Right atrium auricular region (tissue), 2 donors: ENCODE measurements at places on chromosomes 2 and 18. TPM values are rescaled to one million over a fixed set of nuclear protein-coding genes. Genes with fewer than 3 reads are reported as not detected.

CGREF1 gene
- total RNA-seq, result 4.3 TPM

ADAM23 gene
- total RNA-seq, result 34.6 TPM

MCM6 gene
- 3.2 TPM for total RNA-seq

TCF23 gene
- not detected for total RNA-seq

AFF3 gene
- total RNA-seq, result 10.8 TPM

ZNF385B gene
- 33.3 TPM for total RNA-seq

SOX11 gene
- 0.71 TPM for total RNA-seq

STARD6 gene
- total RNA-seq, result not detected

GKN2 gene
- not detected for total RNA-seq

- no peak overlapping the region for H3K4me3 ChIP-seq
- H3K27ac ChIP-seq, result no peak overlapping the region
- no peak for DNase-seq
- no peaks in the 10 kb centered on the region for H3K4me1 ChIP-seq
- no peaks in the 10 kb centered on the region for H3K27me3 ChIP-seq
- peaks cover 5% of the 10 kb centered on the region for H3K36me3 ChIP-seq
Measured at GRCh38 chr2:196902828-196903227, 23.7 kb downstream of the PGAP1 start.

DNA sequence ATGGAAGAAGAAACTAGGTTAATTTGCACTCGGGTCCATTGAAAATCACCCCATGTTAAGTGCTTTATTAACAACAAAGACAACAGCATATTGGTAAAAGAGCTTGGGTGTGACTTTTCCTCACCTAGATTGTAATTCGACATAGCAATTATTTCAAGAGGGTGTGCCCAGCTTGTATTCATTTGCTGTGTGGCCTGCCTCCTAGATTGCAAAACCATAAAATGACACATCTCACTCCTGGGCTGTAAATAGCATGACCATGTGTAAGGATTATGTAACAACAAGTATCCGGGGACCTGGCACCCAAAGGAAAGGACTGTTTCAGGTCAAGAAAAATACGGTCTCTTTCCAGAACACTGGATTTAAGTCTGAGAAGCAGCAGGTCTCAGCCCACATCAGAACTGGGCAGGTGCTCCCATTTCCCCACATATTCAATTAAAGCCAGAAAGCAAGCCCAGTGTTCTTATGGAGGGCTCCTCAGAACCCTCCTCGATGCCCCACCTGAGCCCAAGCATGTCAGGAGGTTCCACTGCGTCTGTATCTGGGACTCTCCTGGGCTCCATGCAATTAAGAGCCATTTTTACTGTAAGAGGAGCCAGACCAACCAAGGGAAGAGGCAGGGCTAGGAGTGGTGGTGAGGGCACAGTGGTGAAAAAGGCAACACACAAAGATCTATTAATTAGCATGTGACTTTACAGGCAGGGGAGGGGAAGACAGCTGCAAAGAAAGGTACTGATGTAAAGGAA, 39.2 kb downstream of the MREG start:
- no peaks in the 10 kb centered on the region for H3K4me1 ChIP-seq
- H3K27me3 ChIP-seq, result no peaks in the 10 kb centered on the region
- H3K27ac ChIP-seq, result no peak overlapping the region
- no peaks in the 10 kb centered on the region for H3K36me3 ChIP-seq

DNA sequence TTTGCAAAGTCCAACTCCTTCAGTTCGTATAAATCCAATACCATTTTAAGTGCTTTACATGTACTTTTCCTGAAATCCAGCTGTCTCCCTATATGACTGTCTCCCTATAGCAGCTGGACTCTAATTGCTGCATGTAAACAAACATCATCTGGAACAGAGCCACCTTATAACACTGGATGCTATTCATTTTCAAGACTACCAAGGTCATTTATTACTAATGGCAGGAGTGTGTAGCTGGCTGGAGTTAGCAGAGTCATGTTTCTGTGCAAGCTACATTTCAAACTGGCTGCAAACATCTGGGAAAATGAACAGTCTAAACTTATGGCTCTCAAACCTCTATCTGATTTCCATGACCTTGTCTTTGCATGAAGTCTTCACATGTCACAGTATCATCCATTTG, 575.2 kb downstream of the PIK3C3 start:
- H3K4me1 ChIP-seq, result no peaks in the 10 kb centered on the region
- H3K4me3 ChIP-seq, result no peak overlapping the region
- no peak for DNase-seq
- H3K36me3 ChIP-seq, result no peaks in the 10 kb centered on the region
- no peak overlapping the region for H3K27ac ChIP-seq

- H3K27ac ChIP-seq, result no peak overlapping the region
- H3K4me3 ChIP-seq, result no peak overlapping the region
- H3K27me3 ChIP-seq, result no peaks in the 10 kb centered on the region
- peaks cover 78% of the 10 kb centered on the region for H3K4me1 ChIP-seq
- no peak for DNase-seq
Measured at GRCh38 chr2:25304321-25304720, 37.4 kb downstream of the DNMT3A start.

- no peaks in the 10 kb centered on the region for H3K36me3 ChIP-seq
- H3K4me3 ChIP-seq, result no peak overlapping the region
- H3K27ac ChIP-seq, result no peak overlapping the region
- H3K27me3 ChIP-seq, result no peaks in the 10 kb centered on the region
- DNase-seq, result no peak
Measured at GRCh38 chr2:134461511-134461910, 207.6 kb downstream of the MGAT5 start.

- no peaks in the 10 kb centered on the region for H3K36me3 ChIP-seq
- no peaks in the 10 kb centered on the region for H3K27me3 ChIP-seq
Measured at GRCh38 chr18:48957136-48957535, 6.4 kb upstream of the SMAD7 start.

- no peak overlapping the region for H3K27ac ChIP-seq
- H3K4me1 ChIP-seq, result no peaks in the 10 kb centered on the region
- no peak overlapping the region for H3K4me3 ChIP-seq
- H3K27me3 ChIP-seq, result no peaks in the 10 kb centered on the region
- DNase-seq, result no peak
Measured at GRCh38 chr2:144320491-144320890, 199.4 kb downstream of the ZEB2 start.

GRCh38 chr2:75495862-75496261, 64.9 kb downstream of the EVA1A start:
- H3K27me3 ChIP-seq, result no peaks in the 10 kb centered on the region
- H3K36me3 ChIP-seq, result no peaks in the 10 kb centered on the region
- H3K4me1 ChIP-seq, result no peaks in the 10 kb centered on the region

- no peak for DNase-seq
- H3K27ac ChIP-seq, result no peak overlapping the region
- H3K27me3 ChIP-seq, result no peaks in the 10 kb centered on the region
Measured at GRCh38 chr2:154549869-154550268, 148.6 kb upstream of the KCNJ3 start.

DNA sequence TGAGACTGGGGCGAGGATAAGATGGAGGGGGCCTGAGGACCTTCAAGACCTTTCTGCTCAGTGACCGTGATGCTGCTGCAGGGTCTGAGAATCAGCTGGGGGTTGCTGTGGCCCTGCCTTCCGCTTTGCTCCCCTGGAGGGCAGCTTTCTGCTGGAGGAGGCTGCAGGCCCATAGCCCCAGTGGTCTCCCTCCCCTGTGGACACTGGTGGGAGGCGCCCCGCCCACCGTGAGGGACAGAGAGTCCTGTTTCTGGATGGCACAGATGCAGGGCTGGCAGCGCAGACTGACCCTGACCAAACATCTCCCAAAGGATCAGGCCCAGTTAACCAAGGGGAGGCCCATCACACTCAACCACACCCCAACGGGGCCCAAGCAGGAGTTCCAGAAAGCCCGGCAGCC, 42.8 kb downstream of the PLB1 start:
- H3K4me3 ChIP-seq, result no peak overlapping the region
- H3K27me3 ChIP-seq, result no peaks in the 10 kb centered on the region
- no peaks in the 10 kb centered on the region for H3K4me1 ChIP-seq
- H3K27ac ChIP-seq, result no peak overlapping the region
- DNase-seq, result no peak

GRCh38 chr2:5352286-5352685, 339.9 kb upstream of the SOX11 start:
- no peaks in the 10 kb centered on the region for H3K36me3 ChIP-seq
- no peak overlapping the region for H3K4me3 ChIP-seq
- DNase-seq, result no peak
- no peaks in the 10 kb centered on the region for H3K27me3 ChIP-seq
- no peaks in the 10 kb centered on the region for H3K4me1 ChIP-seq
- H3K27ac ChIP-seq, result no peak overlapping the region

DNA sequence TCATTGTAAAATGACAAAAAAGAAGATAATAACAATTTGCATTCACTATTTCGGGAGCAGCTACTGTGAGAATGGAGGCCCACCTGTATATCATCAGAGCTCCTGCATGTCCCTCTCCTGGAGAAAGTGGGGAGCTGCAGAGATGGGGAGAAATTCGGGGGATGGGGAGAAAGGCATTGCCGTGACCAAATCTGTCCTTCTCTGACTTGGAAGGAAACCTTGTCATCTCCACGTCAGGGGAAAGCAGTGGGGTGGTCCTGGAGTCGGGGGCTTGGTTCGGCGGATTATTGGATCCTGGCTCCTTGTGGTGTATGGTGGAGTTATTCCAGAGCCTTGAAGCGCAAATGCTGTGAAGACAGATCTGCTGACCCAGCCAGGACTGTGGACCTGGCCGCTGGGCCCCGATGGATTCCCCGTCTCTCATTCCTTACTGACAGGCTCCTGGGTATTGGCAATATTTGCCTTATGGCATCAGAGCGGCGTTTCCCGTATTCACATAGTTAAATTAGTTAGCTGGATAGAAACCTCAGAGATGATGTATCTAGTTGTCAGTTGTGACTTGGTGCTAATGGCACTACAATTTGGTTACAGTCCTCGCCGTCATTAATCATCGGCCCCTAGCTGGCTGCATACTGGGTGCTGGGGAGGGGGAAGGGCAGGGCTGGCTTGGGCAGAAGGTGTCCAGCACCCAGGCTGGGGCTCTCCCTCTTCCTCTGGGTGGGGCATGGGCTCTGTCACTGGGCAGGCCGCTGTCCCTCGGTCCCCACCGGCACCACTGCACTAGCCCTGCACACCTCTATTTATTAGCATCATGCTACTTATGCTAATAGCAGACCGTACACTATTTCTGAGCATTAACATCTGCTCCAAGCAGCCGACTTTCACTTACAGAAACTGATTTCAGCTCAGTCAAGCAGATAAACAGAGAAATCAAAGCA, 31.7 kb downstream of the CELF4 start:
- peaks cover 5% of the 10 kb centered on the region for H3K27me3 ChIP-seq
- H3K27ac ChIP-seq, result no peak overlapping the region
- H3K4me1 ChIP-seq, result no peaks in the 10 kb centered on the region
- DNase-seq, result no peak
- no peaks in the 10 kb centered on the region for H3K36me3 ChIP-seq
- no peak overlapping the region for H3K4me3 ChIP-seq

- no peak overlapping the region for H3K4me3 ChIP-seq
- no peaks in the 10 kb centered on the region for H3K4me1 ChIP-seq
- no peak overlapping the region for H3K27ac ChIP-seq
- no peaks in the 10 kb centered on the region for H3K36me3 ChIP-seq
- H3K27me3 ChIP-seq, result no peaks in the 10 kb centered on the region
Measured at GRCh38 chr2:240399419-240400324, 35.8 kb upstream of the GPC1 start.

DNA sequence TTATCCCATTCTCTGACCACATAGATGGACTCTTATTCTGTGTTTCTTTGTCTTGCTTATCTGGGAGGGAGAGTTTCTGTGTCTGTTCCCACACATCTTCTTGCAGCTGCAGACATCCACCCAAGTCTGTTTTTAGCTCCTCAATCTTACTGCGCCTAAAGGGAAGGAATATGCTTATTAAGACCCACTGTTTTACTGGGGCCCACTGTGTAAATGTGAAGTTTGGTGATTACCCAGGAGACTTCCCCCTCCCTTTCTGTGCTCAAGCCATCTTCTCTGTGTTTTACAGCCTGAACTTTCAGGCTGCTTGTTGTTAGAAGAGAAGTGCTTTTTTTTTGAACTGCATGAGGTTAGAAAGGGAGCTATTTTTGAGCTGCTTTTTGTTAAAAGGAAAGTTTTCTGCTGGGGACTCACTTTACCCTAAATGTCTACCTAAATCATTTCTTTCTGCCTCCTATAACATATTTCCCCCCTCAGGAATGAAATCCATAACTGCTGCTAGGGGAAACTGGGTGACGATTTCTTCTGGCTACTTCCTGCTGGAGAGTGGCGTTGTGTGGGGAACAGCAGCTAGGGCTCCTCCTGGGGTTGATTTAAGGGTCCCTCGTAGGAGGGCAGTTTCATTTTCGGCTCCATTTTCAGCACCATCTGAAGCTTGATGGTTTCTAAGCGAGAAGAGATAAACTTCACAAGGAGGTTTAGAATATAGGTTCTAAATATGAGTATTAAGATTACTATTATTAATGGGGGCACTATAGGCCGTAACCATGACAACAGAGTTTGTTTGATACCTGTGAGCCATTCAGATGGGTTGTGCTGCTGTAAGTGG, 39.5 kb upstream of the GMCL1 start:
- H3K27me3 ChIP-seq, result no peaks in the 10 kb centered on the region
- no peak for DNase-seq
- peaks cover 30% of the 10 kb centered on the region for H3K4me1 ChIP-seq

DNA sequence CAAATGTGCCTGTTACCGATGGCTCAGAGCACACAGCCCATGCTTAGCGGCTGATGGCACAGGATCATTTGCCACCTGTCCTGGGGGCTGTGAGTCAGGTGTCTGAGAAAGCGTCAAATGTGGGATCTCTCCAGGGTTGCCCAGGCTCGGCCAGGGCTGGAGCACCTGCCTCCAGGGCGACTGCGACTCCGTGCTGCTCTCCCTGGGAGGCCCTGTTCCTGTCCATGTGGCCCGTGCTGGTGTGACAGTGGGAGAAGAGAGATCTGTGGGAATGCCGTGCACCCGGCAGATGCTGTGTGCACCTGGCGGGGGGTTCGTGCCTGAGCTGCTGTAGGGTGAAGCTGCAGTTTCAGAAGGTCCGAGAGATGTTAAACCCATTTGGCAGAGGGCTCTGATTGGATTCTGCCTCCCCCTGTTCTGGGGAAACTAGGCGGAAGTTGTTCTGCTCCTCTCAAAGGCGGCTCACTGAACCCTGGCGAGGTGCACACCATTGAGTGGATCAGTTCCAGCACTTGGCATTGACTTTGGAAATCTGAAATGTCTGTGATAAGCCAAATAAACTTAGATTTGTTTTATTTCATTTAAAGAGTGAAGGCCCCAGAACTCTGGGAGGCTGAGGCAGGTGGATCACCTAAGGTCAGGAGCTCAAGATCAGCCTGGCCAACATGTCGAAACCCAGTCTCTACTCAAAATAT, 34.7 kb upstream of the TPO start:
- no peaks in the 10 kb centered on the region for H3K4me1 ChIP-seq
- no peaks in the 10 kb centered on the region for H3K27me3 ChIP-seq
- DNase-seq, result no peak
- no peak overlapping the region for H3K27ac ChIP-seq

DNA sequence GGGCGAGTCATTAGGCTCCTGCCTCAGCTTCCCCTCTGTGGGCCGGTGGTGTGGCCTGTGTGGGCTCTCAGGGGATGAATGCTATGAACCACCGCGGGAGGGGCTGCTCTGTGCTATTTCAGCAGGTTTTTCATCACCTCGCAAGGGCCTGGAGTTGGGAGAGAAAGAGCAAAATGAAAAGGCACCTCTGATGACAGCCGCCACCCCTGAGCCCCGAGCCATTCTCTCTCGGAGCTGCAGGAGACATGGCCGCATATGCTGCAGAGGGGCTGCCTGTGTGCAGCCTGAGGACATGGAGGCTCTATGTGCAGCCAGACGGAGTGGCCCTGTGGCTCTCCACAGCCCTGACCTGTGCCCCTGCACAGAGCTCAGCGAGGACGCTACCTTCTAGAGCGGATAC, 96.2 kb upstream of the CTDP1 start:
- H3K27me3 ChIP-seq, result no peaks in the 10 kb centered on the region
- no peak overlapping the region for H3K27ac ChIP-seq
- no peak overlapping the region for H3K4me3 ChIP-seq
- no peaks in the 10 kb centered on the region for H3K4me1 ChIP-seq
